G401 (cell line): ENCODE measurements at places on chromosomes 7 and 10.

- DNase-seq = peak; percentile 89
These were observed 11.9 kb downstream of the HNRNPF start for GRCh38 chr10:43396928-43397624.

- no peak for DNase-seq
These were observed 33.0 kb downstream of the BRI3 start for GRCh38 chr7:98314469-98314868.

DNA sequence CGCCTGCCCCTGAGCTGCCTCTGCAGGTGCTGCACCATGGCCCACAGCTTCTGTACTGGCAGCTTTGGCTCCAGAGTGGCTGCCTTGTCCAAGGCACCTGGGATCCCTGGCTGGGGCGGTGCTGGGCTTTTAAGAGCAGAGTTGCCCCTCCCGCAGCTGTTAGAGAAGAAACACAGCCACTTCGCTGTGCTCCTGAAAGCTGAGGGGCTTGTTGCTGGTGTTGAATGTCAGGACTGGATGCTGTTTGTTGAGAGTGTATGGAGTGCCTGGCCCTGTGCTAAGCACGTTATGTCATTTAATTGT lies 6.2 kb downstream of the FAM241B start:
- DNase-seq = no peak

DNA sequence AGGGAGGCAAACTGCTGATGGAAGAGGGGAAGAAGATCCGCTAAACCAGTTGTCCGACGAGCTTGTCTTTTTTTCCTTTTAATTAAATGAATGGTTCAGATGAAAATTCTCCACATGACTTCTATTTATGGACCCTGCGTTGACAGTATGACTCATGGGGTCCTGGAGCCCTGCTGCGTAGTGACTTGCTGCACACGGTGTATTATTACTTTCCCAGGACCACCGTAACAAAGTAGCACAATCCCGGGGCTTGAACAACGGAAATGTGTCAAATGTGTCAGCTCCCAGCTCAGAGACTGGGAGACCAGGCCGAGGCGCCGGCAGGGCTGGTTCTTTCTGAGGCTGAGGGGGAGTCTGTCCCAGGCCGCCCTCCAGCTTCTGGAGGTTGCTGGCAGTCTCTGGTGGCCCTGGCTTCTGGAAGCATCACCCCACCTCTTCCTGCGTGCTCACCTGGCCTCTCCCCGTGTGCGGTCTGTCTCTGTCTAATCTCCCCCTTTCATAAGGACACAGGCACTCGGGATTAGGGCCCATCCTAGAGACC lies 33.8 kb upstream of the MNX1 start:
- no peak for DNase-seq
